ENCODE measurements at places on chromosomes 1 and 21.

DNA sequence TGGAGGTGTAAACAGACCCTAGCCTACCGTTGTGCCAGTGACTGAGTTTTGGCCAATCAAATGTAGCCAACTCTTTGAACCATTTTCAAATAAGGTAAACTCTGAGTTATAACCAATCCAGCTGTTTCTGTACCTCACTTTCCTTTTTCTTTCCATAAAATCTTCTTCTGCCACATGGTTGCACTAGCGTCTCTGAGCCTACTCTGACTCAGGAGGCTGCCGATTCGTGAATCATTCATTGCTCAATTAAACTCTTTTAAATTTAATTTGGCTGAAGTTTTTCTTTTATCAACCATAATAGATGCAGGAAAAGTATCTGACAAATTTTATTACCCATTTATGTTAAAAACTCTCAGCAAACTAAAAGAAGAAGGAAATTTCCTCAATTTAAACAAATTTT, 111.5 kb upstream of the LYPLAL1 start:
- DNase-seq, result no peak

DNA sequence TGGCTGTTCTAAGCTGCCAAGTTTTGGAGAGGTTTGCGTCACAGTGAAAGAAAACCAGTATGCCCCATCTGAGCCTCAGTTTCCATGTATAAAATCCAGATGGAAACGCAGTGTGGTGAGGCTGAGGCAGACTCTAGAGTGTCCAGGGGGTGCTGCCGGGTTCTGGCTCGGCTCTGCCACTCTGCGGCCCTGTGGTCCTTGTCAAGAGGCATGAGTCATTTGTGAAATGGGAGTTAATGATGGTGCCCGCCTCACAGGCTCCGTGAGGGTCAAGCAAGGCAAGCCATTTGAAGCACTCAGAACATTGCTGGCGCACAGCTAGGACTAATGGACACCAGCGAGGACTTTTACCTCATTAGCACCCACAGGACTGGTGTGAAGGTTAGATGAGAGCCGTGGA, 214.3 kb downstream of the PTPRU start:
- no peak for DNase-seq

DNA sequence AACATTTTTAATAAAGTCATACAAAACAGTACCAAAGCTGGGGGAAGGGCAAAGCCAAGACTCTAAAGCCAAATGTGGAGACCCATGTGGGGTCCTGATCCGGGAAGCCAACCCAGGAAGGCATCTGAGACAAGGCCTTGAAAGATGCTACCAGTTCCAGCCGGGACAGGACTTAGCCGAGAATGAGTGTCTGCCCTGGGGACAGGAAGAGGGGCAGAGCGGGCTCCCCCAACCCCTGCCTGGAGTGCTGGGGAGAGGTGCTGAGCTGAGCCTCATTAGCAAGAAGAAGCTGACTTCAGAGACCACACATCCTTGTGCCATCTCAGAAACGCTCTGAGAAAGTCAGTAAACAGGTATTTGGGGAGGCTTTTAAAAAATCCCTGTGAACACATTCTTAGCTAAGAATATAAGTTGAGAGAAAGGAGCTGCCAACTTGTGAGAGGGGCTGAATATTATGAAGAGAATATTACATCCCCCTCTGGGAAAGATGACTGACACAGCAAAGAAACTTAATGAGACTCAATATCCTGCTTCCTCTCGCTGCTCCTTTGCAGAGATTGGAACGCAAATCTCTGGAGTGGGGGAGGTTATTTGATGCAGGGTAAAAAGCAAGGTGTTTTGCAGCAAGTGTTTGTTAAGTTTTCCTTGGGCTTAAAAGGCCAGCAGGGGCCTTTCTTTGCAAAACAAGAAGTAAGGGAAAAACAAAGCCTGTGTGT, 103.3 kb upstream of the KCND3 start:
- no peak for DNase-seq

- DNase-seq, result no peak
Observed at GRCh38 chr1:209809611-209810010, 3.7 kb upstream of the IRF6 start.

GRCh38 chr1:23384312-23385058, 14.8 kb upstream of the ZNF436 start:
- no peak for DNase-seq

DNA sequence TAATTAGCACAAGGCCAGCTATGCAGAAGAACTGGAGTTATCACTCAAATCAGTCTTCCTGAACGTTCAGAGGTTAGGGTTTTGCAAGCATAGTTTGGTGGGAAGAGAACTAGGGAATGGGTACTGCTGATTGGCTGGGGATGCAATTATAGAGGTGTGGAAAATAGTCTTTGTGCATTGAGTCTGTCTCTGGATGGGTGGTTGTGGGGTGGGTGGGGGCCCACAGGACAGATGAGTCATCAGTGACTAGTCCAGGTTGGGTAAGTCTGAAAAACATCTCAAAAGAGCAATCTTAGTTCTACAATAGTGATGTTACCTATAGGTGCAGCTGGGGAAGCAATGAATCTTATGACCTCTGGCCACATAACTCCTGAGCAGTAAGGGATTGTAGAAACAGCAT, 89.7 kb upstream of the HMCN1 start:
- no peak for DNase-seq

DNA sequence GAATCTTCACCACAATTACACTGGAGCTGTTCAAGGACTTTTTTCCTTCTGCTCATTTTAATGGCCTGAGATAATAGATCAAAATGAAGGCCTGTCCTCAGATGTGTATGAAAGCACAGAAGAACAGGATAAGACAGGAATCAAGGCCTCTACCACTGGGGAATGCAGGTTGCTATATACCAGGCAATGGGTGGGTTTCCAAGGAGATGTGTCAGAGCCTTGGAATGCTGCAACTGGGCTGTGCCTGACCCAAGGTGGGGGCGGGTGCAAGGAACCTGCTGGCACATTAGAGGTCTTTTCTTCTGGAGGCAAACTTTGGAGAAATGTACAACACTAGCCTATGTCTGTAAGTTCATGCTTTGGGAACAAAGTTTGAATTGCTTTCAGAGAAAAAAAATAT, 21.7 kb upstream of the LAMC2 start:
- DNase-seq, result no peak

GRCh38 chr1:232748910-232749368, 56.3 kb upstream of the MAP10 start:
- no peak for DNase-seq

GRCh38 chr1:199405634-199406196, 621.8 kb upstream of the NR5A2 start:
- no peak for DNase-seq

DNA sequence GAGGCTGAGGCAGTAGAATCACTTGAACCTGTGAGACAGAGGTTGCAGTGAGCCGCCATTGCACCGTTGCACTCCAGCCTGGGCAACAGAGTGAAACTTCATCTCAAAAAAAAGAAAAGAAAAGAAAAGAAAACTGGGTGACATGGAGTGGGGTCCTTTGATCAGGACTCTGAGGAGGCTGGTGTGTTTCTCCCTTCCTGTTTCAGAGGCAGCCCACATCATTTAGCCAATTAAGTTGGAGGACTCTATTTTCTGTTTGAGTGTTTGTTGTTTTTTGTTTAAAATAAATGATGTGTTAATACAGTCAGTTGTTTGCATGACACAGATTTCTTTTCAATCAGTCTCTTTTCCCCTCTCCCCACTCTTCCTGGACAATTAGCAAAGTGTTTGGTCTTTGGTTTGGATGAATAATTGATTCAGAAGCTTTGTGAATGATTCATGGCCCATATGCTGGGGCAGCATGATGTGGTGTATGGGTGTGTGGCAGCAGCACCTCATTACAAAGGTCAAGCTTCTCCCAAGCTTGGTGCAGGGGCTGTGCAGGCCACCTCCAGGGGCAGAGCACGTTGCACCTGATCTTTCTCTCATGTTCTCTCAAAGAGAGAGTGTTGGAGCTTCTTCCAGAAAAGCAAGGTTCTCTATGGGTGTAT, 48.8 kb downstream of the CACNA1E start:
- no peak for DNase-seq

- DNase-seq, result peak; percentile 55
Observed at GRCh38 chr1:160006312-160006940, 25.4 kb downstream of the PIGM start.

DNA sequence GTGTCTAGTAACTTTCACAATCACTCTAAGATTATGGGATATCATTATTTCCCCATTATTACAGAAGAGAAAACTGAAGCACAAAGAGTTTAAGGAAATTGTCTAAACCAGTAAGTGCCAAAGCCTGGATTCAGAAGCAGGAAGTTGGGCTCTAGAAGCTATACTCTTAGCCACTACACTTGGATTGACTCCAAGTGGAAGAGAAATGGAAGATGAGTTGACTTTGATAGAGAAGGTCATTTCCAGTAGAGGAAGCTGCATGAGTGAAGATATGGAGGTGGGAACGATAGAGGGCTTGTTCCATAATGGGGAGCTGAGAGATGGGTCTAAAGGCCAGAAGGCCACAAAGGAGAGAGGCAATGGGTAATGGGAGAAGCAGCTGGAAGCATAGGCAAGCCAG, 11.7 kb upstream of the TDRD10 start:
- no peak for DNase-seq

DNA sequence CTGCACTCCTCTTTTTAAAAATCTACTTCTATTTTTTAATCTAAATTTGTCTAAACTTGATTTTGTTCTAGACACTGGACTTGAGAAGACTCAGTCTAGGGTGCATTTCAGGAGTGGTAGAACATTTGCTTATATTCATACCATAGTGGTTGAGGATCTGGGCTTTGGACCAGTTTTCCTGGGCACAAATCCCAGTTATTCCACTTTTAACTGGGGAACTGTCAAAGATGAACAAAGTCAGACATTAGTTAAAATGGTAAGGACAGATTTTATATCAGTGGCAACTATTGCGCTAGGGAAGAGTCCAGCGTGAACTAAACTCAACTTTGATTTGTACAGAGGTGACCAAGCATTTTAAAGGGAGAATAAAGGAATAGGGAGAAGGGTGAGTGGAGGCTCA, 102.4 kb downstream of the FMN2 start:
- DNase-seq, result no peak

DNA sequence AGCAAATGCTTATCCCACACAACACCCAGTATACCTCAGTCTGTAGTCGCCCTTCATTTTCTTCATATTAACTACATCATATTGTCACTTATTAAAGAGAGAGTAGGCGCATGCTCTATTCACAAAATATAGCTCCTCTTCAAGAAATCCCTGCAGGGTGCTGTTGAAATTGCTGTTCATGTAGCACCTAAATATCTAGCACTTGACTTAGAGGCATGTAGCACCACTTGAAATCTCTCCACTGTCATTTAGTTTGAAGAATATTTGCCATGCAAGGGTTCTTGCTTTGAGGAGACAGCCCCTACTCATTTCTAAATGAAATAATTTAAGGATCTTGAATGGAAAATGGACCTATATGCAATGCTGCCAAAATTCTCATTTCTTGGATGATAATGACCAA, 20.9 kb upstream of the LRRC8B start:
- no peak for DNase-seq

DNA sequence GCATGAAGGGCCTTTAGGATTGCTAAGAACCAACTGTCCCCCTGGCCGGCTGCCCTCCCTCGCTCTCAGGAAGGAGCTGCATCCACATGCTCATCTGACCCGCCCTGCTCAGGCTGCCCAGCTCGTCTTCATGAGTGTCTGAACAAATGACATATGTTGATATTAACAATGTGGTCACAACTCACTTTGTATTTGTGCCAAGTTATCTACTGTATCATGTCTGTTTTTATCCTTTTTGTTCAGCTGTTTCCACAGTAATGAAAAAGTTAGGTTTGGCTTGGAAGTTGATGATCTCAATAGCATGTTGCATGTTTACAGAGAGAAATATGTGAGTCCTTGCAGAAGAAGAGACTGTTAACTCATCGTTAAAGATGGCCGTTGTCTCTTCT, 75.1 kb downstream of the PHTF1 start:
- DNase-seq, result no peak

DNA sequence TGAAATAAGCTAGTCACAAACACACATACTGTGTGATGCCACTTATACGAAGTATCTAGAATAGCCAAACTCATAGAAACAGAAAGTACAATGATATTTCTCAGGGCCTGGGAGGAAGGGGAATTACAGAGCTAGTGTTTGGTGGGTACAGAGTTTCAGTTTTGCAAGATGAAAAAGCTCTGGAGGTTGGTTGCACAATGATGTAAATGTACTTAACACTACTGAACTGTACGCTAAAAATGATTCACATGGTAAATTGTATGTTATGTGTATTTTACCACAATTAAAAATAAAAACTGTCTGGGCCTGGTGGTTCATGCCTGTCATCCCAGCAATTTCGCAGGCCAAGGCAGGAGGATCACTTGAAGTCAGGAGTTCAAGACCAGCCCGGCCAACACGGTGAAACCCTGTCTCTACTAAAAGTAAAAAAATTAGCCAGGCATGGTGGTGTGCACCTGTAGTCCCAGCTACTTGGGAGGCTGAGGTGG, 15.3 kb upstream of the FHAD1 start:
- DNase-seq, result peak; percentile 15

- DNase-seq, result no peak
Observed at GRCh38 chr1:87702455-87702854, 373.8 kb downstream of the LMO4 start.

GRCh38 chr1:109687641-109688499, at the start of gene GSTM1:
TSS of gene GSTM1 (plus strand) at chr1:109687817. CDS start at chr1:109687874, 57 bp downstream.
- peak; percentile 86 for DNase-seq

GRCh38 chr1:40301541-40302299, 15.4 kb downstream of the COL9A2 start:
- DNase-seq, result no peak

- DNase-seq, result no peak
Observed at GRCh38 chr1:183417772-183418491, at the start of gene NMNAT2. TSS of gene NMNAT2 (minus strand) at chr1:183418380. CDS start at chr1:183418267, 113 bp downstream.

DNA sequence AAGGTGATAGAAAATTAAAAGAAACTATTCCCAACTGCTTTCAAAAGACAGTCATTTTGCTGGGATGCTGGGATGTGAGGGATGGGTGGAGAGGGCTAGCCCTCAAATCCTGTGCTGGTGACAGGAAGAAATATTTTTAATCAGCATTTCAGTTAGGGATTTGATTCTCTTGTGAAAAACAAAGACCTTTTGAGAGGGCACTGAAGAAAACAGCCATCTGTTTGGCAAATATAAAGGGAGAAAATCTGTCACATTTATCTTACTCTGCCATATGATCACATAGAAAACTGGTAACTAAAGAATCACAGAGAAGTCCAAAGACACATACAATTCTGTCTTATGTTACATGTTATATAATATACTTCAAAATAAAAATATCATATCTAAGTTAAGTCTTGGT, 12.3 kb downstream of the STXBP3 start:
- DNase-seq, result no peak
